ENCODE measurements at places on chromosomes 11 and 22.

GRCh38 chr11:91997226-91997625 lies 227.4 kb upstream of the FAT3 start:
- DNase-seq = no peak

DNA sequence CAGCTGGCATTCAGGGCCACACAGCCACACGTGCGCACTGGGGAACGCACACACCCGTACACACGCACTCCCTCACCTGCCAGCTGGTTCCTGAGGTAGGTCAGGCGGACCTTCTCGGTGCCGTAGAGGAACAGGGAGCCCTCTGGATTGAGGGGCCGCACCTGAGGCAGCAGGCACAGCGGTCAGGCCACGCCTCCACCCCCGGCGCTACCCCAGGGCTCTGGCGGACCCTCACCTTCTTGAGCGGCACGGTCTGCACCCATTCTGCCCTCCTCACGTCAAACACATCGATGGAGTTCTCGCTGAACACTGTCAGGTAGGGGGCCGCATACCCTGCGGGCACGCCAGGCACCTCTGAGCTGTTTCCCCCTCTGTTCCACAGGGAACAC lies 17.0 kb downstream of the CDC42BPG start:
- no peak for DNase-seq

DNA sequence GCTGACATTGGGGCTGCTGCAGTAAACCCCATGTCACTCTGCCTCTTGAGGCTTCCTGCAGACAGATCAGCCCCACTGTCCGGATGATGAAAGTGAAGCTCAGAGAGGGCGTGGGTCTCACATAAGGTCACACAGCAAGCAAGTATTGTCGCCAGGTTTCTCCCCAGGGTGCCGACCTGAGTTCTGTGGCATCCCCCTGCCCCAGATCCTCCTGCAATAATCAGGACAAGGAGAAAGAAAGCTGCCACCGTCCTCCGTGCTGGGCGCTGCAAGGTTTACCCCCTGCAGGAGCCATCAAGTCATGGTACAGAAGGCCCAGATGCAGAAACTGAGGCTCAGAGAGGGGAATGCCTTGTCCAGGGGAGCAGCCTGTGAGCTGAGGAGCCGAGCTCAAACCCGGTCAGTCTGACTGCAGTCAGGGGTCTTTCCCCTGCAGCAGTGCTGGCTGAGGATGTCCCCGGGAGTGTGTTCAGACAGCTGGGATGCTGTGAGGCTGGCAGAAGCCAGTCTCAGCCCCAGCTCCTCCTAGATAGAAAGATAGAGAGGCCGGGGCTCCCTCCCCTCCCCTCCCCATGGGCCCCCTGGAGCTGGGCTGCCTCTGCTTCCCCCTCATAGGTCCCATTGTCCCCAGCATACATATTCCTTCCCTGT lies 13.2 kb downstream of the EMID1 start:
- no peak for DNase-seq

DNA sequence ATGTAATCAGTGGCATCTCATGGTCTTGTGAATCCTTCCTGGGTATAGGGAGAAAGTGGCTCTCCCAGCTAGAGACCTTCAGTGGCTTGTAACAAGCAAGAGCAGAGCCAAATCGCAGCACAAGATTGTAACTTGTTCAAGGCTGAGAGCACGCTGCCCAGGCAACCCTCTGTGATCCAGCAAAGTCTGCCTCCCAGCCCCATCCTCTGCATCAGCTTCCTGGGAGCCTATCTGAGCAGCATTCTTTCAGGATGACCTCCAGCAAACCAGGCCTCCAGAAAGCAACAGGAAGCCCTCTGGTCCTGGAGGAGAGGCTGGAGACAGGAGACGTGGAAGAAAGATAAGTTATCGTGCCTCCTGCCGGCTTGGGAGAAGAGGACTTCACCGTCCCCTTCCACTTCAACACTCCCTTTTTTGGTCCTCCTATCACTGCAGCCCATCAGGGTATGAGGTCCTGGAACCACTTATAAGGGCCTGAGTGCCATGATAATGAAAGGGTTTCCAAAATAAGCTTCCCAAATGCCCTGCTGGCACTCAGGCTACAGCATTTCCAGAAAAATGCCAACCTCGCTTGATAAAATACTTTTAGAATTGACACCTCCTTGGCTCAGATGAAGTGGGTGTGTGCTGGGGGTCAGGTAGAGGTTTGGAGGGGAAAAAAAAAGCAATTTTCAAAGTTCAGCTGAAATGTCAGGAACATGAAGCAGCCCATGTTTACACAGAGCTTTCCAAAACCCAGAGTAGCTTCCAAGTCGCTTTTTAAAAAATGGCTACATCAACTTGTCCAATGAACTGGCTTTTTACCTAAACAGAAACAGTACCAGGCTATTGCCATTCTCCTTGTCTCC lies 80.2 kb downstream of the PLEKHA7 start:
- no peak for DNase-seq
